ENCODE measurements at places on chromosomes 11 and 22.

- DNase-seq: no peak
Measured at GRCh38 chr22:40340044-40340443, 6.3 kb upstream of the ADSL start.

- DNase-seq: no peak
Measured at GRCh38 chr22:38788846-38789245, 5.1 kb downstream of the DNAL4 start.

DNA sequence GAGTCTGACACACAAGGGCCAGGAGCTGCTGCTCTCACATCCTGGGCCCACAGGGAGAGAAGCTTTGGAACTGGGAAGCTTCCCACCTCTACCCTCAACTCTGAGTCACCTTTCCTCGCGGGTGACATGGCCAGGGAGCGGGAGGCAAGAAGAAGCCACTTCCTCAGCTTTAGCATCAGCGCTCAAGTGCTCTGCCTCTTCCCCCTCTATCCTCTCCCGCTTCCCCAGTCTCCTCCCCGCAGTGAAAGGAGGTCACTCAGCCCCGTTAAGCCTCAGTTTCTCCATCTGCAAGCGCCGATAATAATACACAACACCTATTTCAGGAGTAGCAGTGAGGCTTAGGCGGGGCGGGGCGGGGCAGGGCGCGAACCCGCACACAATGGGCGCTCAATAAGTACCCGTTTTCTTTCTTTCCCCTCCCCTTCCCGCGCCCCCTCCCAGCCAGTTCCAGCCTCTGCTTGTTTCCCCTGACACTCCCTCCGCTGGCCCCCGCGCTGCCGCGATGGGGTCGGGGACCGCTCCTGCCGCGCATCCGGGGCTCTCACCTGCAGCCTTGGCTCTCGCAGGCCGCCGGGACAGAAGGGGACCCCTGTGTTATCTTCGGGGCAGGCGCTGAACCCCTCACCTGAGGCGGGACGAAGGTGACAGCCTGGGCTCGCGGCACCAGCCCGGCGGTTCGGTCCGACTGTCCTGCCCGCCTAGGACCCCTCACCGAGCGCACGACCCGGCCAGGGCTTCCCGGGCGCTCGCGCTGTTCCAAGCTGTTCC lies 892 bp downstream of the GDPD5 start:
- DNase-seq: no peak

DNA sequence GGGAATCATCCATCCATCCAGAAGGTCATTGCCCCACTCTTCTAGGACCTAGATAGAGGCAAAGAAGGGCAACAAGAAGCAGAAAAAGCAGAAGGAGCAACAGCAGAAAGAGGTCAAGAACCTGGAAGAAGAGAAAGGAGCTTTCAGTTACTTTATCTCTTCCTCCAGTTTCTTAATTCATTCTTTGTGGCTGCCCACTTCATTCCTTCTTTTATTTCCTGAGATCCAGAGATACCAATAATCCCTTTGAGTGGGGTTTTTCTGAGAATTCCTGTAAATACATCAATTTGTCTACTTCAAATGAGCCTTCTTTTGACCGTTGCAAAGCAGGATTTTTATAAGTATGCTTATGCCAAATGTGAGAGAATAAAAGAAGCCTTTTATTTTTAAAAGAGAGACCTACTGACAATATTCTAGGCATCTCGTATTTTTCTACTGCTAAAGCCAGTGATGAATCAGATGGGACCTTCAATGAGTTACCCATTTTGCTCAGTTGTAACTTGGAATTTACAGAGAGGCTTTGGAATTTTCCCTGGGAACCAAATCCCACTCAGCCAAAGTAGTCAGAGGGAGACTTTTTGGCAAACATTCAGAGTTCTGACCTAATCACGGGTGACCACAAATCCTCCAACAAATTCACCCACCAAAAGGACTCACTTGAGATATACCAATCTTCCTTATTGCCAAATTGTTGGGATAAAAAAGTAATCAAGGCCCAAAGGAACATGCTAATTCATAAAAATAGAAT lies 54.9 kb downstream of the ZC3H12C start:
- no peak for DNase-seq

DNA sequence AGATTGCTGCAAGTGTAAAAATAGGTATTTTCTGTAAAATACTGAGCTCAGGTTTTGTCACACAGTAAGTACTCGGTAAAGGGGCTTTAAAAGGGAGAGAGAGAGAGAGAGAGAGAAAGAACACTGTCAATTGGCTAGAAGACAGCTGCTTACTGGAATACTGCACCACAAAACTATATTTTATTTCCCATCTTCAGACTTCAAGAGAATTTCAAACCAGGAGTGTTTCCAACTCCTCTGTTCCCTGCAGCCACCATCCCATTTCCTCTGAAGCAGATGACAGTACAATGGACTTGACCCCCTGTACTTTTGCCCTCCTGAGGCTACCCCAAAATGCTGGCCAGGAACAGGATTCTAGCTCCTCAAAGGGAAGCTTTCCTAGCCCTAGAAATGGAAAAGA lies 89.7 kb downstream of the RELT start:
- DNase-seq: no peak

- no peak for DNase-seq
Measured at GRCh38 chr11:71329165-71329510, 76.8 kb upstream of the SHANK2 start.

DNA sequence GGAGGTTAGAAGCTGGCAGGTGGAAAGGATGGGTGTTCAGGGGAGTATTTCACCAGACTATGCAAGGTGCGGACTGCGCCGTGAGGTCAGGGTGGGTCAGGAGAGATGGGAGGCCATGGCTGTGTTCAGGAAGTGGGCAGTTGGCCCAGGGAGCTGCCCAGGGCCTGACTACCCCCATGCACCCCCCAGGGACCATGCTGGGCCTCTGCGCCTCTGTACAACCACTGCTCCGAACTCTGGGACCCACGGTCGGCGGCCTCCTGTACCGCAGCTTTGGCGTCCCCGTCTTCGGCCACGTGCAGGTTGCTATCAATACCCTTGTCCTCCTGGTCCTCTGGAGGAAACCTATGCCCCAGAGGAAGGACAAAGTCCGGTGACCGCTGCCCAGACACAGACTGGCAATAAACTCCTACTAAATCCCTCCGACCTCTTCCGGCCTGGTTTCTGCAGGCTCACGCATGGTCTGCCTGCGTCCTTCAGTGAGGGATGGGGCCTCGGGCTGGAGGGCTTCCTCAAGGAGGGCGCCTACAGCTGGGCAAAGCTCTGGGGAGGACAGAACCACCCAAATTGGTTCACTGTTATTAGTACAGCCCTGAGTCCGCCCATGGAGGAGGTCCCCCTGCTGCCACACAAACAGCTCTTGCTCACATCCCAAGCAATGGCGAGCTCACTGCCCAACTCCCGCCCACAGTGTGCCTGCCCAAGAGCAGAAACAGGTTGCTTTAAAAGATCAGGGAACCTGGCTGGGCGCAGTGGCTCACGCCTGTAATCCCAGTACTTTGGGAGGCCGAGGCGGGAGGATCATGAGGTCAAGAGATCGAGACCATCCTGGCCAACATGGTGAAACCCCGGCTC lies 4.2 kb downstream of the PHLDA2 start:
- DNase-seq: no peak

DNA sequence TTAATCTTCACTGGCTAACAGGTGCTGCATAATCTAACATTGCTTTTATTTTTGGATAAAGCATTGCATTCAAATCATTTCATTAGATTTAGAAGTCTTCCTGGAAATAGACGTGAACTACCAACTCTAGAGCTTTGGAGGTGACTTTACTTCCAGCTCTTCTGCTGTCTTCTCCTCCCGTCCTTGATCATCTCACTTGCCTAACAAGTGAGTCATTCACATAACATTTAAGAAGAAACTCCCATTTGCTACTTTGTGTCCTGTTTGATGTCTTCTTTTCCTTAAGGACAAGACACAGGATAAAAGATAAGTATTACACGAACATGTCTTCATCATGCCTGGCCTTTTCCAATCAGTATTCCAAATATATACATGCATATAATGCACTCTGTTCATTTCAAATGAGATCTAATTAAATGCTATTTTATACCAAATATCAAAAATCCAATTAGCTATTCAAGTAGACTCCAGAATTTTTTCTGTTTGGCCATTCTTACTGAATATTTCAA lies 88.3 kb downstream of the BDNF start:
- DNase-seq: no peak

GRCh38 chr11:69144316-69145049 lies 11.3 kb upstream of the SMIM38 start:
- no peak for DNase-seq

- DNase-seq: no peak
Measured at GRCh38 chr22:19239464-19239863, 52.1 kb downstream of the CLTCL1 start.

DNA sequence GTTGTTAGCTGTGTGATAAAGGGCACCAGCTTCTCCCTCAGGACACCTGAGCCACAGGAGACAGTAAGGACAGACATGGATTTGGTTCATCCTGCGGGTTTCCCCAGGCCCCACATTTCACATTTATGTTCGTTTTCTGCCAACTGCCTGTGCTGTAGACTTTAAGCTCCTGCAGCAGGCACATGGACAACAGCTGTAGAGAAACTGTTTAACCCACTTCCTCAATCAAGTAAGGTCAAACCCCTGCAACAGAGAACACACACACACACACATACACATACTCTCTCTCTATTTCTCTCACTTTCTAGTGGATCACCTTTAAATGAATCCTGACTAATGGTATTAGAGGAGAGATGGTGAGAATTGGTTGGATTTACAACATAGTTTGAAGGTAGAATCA lies 90.7 kb downstream of the C11orf87 start:
- no peak for DNase-seq

DNA sequence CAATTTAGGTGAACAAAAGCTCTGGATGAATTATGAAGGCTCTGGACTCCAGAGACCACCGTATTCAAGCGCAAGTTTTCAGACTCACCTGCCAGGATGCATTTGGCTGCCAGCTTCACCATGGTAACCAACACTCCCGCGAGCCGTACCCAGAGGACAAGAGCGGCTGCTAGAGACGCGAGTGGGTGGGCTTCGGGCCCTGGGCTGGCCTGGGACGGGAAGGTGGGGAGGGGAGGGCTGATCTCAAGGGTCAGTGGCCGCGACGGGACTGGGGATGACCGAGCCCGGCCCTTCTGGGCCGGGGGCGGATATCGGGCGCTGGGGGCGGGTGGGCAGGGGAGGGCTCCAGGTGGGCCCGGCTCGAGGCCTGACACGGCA lies 344 bp downstream of the IFT27 start:
- DNase-seq: peak; percentile 58

- DNase-seq: no peak
Measured at GRCh38 chr22:39937906-39938305, 22.3 kb upstream of the TMA7B start.

DNA sequence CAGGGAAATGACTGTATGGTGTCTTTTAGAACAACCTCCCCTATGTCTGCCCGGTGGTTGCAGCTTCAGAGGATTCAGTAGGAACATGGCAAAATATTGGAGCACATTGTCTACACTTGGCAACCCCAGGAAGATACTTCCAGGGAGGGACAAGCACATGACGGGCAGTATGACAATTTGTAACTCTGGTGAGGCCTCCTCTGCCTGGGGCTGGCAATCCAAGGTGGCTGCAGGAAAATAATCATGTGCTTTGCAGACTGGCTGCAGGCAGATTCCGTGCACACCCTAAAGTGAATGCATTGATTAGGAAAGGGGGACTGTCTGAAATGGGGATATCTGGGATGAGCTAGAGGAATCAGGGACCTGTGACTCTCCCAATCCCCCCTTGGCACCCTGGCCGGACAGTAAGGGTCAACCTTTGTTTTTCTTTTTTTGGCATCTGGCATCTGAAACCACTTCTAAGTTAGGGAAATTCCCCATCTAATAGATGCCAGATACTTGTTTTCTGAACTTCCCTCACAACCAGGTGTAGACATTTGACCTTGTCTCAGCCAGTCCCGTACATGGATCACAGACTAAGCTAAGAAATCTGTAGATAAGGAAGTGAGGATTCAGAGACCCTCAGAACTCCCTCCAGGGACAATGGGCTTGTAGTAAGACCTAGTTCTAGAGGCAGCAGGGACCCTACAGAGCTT lies 10.5 kb upstream of the PHOX2A start:
- DNase-seq: no peak

DNA sequence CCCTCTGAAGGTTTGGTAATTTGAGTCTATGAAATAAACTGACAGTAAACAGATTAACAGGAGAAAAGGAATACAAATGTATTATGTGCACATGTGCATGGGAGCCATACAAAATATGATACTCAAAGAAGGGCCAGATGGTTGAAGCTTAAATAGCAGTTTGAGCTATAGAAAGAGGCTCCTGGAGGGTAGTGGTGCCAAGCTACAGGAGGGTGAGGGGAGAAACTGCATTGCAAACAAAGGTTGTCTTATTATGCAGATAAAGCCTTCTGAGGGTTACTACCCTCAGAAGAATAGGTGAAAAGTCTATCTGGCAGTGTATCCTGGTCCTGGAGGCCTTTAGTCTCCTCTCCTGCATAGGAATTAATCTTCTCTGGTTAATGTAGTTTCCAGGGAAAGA lies 267.3 kb upstream of the MPPED2 start:
- no peak for DNase-seq

DNA sequence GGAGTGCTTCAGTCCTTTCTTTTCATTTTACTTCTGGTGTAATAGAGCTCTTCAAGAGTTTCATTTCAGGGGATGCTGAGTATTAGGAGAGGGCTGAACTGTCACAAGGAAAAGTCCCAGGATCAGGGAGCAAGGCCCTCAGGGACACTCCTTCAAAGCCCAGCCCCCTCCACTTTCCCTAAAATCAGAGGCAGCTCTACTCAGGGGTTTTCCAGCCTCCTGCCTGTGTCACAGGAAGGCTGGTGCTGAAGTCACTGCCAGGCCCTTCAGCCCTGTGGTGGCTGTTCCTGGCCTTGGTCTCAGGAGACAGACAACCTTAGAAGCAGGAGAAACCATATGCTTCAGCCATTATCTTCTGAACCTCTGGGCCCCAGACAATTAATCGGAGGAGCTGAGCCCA lies 36.4 kb upstream of the KIRREL3 start:
- DNase-seq: no peak

- no peak for DNase-seq
Measured at GRCh38 chr11:116925050-116925449, 87.6 kb upstream of the APOA1 start.

DNA sequence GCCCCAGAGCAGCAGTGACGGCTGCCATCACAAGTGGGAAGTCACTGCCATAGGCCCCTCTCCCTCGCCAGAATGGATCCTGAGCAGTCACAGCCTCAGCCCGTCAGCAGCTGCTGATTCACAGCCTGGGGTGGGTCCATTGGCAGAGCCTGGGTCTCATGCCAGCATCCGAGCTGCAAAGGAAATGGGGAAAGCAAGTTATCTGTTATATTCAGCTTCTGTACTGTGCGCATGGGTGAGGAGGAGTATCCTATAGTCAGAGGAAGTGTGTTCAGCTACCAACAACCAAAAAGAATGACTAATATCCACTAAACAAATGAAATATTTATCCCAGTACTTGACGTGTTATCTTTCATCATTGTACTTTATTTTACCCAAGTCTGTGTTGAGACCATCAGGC lies 119.7 kb downstream of the RCN1 start:
- no peak for DNase-seq

GRCh38 chr11:119027561-119028345 lies 2.9 kb downstream of the SLC37A4 start:
- DNase-seq: no peak

GRCh38 chr22:45310977-45311531 lies 1.3 kb downstream of the FAM118A start:
- no peak for DNase-seq

- peak; percentile 41 for DNase-seq
Measured at GRCh38 chr22:16917144-16918003, 90.6 kb downstream of the GAB4 start.

GRCh38 chr11:117796456-117796871 lies 552 bp downstream of the DSCAML1 start:
- DNase-seq: no peak

GRCh38 chr11:62889484-62890437 lies 9.1 kb downstream of the SLC3A2 start:
- no peak for DNase-seq
